ENCODE measurements at places on chromosomes 6 and 20.

- DNase-seq: no peak
Observed at GRCh38 chr6:114707081-114707620, 364.3 kb upstream of the HS3ST5 start.

GRCh38 chr6:121112356-121112755 lies 221.9 kb downstream of the TBC1D32 start:
- no peak for DNase-seq

DNA sequence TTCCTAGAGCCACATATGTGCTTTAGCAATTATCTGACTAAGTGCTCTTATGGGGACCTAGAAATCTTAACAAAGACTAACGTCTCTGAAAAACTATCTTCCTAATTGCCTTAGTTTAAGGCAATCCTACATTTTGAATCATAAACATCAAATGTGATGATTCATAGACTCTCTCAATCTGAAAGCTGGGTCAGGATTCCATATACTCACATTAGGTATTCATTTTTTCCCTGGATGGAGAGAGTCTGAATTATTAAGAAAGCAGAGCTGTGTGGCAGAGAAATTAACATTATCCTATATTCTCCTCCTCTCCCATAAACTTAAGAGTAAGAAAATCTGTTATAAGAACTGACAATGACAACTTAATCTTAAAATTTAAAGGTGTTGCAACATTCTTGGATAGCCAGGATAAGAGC lies 1.6 kb upstream of the PRL start:
- no peak for DNase-seq

- DNase-seq: no peak
Observed at GRCh38 chr6:71012866-71013469, 56.1 kb upstream of the B3GAT2 start.
